Right forelimb (tissue), 1 donor: ENCODE measurements at places on chromosomes 12 and 14.
A peak's percentile ranks its signal among the peaks of the same experiment; 100 is the strongest.

- no peak for DNase-seq
Observed at GRCh38 chr14:41490323-41490722, 116.4 kb upstream of the LRFN5 start.

GRCh38 chr14:98711453-98711852 lies 560.5 kb downstream of the BCL11B start:
- no peak for DNase-seq

- no peak for DNase-seq
Observed at GRCh38 chr14:44960646-44961045, 1.1 kb downstream of the KLHL28 start.

GRCh38 chr12:119748497-119748896 lies 80.6 kb downstream of the PRKAB1 start:
- DNase-seq = no peak

DNA sequence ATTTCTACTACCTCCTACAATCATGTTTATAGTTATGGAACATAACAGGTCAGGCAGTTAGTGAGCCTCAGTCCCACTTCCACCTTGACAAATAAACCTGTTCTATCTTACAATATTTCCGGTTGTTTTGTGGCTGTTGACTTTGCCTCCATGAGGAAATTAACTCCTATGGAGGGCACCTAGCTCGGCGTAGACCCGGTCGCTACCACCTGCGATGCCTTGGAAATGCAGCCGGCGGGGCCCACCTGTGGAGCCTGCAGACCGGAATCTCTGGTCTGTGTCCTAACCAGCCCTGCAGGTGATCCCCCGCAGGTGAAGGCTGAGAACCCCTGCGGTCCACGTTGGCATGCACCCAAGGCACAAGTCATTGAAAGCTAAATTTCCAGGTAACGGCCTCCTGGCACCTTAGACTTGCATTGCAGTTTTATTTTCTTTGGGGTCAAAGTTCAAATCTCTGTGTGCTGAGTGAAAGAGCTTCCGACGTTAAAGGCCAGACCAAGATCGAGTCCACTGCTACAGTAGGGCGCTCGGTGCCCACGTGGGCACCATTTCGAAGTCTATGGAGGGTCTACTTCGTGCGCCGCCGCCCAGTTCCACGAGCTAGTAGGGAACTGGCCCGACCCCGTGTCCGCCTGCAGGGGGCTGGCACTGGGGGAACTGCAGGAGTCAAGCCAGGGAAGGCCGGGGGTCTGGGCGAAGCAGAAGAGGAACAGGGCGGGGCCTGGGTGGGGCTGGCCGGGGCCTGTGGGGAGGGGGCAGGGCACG lies 782 bp upstream of the PIWIL1 start:
- DNase-seq = no peak

DNA sequence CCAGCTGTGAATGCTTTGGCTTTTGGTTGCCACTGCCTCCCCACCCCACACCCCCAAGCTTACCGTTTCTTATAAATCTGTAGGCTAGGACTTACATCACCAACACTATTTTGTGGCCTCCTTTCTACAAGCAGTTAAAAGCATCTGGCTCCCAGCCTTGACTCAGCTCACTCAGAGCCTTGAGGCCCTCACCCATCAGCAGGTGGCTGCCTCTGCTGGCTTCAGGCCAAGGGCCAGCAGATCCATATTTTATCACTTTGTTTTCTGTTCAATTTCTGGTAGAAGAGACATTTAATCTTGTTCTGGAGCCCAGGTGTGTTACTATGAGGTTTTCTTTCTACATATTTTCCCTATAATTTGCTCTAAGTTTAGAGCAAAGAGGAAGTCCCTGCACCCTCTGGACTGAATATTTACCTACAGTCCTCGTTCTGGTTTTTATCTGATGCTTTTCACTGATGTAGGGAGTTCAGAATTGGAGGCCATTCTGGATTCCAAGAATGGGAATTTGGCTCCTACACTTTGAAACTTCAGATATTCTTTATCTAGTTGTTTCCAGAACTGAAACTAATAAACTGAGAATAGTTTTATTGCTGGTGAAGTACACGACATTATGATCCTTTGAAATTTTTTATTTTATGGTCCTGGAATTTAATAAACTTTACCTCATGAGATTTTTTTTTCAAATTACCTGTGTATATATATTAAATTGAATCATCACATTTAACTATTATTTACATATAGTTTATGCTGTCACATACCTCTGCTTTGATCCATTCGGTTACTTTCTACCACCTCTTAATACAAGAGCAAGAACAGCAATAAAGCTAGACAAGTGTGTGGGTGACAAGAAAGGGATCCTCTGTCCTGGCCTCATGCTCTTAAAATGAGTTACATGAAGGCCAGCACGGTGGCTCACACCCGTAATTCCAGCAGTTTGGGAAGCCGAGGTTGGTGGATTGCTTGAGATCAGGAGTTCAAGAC lies 22.2 kb downstream of the PLBD1 start:
- DNase-seq = no peak

- DNase-seq = no peak
Observed at GRCh38 chr12:179131-179884, 34.6 kb downstream of the SLC6A12 start.

DNA sequence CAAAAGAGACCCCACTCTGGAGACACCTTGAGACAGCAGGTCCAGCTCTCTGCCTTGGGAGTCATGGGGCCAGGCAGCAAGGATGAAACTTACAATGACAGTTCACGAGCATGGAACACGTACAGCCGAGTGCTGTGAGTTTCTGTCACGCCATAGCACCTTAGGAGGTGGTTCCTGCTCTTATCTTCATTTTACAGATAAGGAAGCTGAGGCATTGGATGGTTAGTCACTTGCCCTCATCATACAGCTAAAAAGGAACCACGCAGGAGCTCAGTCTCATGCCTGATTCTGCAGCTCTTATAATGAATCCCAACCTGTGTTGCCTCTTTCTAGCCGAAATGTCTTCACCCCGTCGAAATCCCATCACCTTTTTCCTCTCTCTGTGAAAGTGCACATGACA lies 39.9 kb downstream of the C14orf132 start:
- no peak for DNase-seq

DNA sequence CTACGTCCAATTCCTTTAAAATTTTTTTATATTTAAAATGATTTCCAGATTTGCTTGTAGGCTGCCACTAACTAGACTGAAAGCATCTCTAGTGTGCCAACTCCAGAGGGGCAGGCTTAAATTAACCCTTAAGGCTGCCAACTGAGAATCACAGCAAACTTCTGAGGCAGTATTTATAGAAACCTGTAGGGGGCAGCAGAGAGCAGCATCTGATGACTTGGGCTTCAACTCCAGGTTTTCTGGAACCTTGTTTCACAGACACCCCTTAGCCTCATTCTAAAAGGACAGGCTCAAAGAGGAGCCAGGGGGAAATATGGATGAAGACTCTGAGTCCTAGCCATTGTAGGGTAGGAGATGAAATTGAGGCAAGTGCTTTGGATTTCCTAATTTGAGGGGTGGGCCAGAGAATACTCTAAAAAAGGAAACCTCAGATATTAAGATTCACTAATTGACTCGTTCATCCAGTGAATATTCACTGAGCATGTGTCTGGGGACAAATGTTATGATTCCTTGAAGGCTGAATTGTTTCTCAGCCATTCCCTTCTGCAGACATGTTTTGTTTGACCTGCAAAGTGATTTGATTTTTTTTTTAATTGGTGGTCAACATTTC lies 63.3 kb upstream of the HSPB8 start:
- peak; percentile 56 for DNase-seq

- no peak for DNase-seq
Observed at GRCh38 chr12:41835556-41835955, 309.1 kb downstream of the GXYLT1 start.

GRCh38 chr14:92039719-92040430 lies at the start of gene TRIP11:
Gene TRIP11, minus strand, starts transcription at chr14:92040059. Its CDS starts 374 bp downstream, at chr14:92039685.
- peak; percentile 96 for DNase-seq

DNA sequence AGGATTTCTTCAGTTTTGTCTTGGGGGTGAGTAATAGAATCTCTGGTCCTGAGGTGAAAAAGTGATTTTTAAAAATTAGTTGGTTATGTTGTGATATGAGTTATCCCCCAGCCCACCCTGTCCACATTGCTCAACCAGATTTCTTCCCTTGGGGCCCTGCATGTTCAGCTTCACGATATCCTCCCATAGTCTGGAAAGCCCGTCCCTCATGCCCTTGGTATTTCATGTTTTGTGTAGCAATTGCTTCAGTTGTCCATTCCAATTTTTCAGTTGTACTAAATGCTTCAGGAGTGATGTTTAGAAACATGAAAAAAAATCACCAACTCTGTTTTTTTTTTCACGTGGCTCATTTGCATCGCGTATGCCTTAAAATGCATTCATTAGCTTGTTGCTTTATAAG lies 17.5 kb upstream of the BICD1 start:
- no peak for DNase-seq

DNA sequence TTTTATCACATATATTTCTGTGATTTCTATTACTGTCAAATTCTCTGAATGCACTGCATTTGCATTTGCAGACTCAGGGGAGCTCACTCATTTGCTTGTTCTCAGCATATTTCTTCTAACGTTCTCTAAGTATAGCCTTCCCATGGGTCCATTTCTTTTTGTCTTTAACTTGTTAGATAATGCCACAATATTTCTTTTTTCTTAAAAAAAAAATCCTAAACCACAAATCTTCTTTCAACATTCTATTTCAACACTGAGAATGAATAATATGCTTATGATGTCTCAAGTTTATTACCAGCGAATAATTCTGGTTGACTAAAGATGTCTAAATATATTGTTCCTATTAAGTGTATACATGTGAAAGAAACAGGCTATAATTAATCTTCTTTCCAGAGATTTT lies 200.2 kb downstream of the ANO6 start:
- DNase-seq = no peak

DNA sequence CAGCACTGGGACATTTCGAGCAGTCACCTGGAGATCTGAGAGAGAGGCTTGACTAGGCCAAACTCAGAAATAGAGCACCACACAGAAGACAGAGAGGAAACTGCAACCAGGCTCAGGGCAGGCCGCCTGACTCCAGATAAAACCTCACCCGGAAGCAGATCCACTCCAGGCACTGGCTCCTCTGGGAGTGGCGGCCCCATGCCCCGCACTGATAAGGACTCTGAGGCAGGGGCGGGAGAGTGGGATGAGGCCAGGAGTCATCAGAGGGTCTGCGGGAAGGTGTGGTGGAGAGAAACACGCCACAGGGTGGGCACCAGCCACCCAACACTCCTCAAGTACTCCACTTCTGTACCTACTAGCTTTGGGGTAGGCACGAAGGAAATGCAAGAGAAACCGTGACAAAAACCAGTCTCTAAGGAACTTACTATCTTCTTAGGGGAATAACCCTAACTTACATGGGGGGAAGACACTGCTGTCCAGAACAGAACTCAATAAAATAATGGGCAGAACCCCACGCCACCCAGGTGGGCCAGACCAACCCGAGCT lies 71.3 kb downstream of the CHGA start:
- no peak for DNase-seq

- no peak for DNase-seq
Observed at GRCh38 chr14:99758872-99759545, 34.2 kb upstream of the EML1 start.

DNA sequence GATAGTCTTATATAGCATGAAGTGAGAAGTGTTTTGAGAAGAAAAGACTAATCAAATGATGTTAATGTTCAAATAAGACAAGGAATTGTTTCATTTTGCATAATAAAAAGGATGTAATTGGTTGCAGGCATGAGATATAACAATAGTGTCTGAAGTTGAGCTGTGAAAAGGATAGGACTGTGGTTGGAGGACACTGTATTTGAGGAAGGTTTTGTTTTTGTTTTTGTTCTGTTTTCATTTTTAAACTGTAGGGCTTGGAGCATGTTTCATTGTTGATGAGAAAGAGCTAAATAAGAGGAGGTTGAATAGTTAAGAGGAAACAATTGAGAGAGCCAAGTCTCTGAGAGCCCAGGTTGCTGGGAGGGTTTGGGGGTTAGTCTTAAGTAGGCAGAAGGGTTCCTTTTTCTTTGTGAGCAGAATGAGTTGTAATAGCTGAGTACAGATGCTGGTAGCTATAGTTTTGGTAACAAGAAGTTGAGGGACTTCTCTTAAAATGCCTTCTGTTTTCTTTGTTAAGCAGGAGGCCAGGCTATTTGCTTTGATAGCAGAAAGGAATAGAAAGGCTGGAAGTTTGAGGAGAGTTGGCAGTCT lies 58.4 kb downstream of the CCDC91 start:
- DNase-seq = no peak

- no peak for DNase-seq
Observed at GRCh38 chr12:40644708-40645107, 47.5 kb upstream of the CNTN1 start.

- no peak for DNase-seq
Observed at GRCh38 chr14:50489851-50490250, 42.5 kb downstream of the MAP4K5 start.

- DNase-seq = peak; percentile 62
Observed at GRCh38 chr12:13179211-13180074, 17.1 kb upstream of the EMP1 start.

- no peak for DNase-seq
Observed at GRCh38 chr14:56153267-56153666, 35.1 kb downstream of the PELI2 start.

GRCh38 chr12:105020241-105020962 lies 34.3 kb downstream of the NOPCHAP1 start:
- DNase-seq = no peak

DNA sequence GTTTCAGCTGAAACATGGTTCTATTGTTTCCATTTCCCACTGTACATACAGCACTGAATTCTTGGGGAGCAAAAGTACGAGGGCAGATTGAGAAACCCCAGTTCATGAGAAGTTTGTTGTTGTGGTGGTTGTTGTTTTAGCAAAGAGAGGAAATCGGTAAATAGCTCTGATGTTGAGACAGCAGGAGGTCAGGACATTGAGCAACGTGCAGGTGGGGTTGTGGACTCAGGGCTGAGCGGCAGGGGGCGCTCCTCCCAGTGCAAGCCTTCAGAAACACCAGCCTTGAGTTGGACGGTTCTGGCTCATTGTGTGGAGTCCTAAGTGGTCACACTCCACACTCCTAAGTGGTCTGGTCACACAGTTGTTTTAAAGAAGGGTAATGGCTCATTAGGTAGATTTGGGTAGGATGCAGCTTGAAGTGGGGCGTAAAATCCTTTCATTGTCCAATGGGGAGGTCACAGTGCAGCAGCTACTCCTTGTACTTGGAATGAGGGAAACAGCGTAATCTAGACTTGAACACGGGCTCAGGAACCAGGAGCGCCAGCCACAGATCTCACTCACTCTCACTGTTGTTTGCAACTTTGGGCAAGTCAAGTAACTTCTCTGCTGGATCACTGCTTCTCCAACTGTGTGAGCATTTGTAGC lies 14.5 kb upstream of the PWP1 start:
- DNase-seq = no peak

GRCh38 chr14:68504861-68505260 lies 288.0 kb downstream of the ZFP36L1 start:
- DNase-seq = peak; percentile 21

DNA sequence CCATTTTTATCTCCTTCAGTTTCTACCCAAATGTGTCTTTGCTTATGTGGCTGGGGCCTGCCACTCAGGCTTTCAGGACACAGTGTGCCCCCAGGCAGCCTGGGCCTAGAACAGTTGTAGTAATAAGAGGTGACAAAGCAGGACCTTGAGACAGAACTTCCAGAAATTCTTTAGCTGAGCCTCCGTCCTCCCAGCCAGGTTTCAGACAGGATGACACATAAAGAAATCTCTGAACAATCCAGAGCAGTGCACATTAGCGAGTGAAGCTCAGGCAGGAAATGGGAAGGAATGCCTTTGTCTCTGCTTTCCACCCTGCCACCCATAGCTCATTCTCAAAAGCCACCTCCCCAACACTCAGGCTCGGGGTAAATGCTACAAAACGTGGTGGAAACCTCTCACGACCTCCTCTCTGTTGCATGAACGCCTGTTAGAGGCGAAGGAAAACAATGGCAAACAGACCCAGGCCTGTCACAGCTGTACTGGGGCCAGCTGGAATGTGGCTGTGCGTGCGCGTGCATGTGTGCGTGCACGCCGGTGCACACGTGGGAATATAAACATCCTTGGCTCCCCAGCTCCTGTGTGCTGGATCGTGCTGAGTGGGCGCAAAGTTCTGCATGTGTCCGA lies 286.7 kb downstream of the ZFP36L1 start:
- peak; percentile 80 for DNase-seq
